ENCODE measurements at places on chromosomes 16 and 17. TPM values are rescaled to one million over a fixed set of nuclear protein-coding genes. Genes with fewer than 3 reads are reported as not detected.

DNA sequence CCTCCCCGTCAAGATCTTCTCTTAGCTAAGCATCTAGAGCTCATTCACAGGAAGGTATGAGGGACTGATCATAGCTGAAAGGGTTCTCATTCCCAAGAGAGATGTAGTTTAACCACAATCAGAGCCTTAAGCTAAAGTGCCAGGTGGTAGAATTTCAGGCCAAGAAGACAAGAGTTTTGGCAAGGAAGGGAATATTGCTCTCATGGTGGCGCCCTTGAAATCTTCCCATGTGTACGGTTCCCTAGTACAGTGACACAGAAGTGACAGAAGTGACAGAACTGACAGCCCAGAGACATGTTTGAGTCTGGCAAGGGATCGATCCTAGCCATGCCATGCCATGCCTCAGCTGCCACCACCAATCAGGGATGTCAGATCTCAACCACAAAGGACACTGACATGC is 2.5 kb downstream of the GRIN2C start:
- no peak for DNase-seq

DNA sequence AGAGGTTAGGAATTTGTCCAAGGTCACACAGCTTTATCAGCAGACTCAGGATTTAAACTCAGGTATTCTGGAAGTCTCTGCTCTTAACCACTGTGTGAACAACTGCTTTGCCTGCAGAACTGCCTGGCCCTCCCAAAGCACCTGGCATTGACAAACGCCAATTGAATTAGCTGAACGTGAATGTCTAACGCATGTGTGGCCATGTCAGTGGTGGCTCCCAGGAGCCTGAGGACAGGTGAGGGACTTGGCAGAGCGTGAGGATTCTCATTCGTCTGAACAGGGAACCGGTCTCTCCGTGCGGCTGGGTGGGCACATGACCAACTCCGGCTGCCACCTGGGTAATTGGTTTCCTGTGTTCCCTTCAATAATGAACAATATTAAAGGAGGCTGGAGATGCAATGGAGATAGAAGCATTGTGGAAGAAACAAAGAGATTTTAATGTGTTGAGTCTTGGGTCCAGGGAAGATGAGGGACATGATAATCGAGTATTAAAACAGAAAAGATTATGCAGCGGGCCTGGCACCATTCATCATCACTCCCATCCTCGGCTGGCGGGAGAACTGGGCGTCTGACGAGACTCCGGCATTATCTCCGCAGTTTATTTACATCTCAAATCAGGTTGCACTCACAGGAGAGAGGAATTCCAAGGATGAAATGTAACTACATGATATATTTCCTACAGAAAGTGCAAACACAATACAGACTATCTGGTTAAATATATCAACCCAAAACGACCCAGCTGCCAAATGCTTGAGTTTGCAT is 113.5 kb downstream of the NPIPB5 start:
- no peak for DNase-seq

The RAPGEFL1 gene
- polyA plus RNA-seq = 15.0 TPM

DNA sequence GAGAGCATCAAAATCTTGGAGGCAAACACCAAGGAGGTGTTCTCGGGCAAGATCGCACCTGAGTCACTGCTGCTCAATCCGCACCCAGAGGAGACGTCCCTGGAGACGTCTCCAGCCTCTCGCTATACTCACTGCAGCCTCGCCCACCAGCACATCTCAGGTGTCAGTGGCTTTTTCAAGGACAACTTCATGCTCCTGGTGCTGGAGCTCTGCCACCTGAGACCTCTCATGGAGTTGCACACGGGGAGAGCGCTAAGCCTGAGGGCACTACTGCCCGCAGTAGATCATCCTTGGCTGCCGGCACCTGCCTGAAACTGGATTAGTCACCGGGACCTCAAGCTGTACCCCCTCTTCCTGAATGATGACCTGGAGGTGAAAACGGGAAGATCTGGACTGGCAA is 2.6 kb upstream of the MBTPS1 start:
- no peak for DNase-seq

DNA sequence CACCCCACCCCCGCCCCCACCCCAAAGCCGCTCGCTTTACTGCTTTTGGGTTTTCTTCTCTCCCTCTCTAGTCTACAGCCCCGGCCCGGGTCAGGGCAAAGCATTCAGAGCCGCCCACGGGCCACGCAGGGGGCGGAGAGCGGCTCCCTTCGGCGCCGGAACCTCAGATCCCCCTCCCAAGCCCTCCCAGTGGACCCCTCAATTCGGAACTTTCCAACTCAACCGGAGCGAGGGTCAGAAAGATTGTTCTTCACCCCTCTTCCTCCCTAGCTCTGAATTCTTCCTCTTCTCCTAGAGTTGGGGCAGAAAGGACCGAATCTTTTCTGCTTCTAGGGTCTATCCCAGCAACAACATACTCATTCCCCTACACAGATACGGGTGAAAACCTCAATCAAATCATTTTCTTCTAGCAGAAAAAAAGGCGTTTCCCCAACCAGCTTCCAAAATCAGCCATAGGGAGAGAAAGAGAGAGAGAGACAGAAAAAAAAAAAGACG is 1.0 kb downstream of the HOXB2 start:
- DNase-seq = no peak

- DNase-seq = no peak
Measured at GRCh38 chr16:52035436-52035835, 511.5 kb downstream of the TOX3 start.

GRCh38 chr17:30545024-30545423 is 67.8 kb downstream of the GOSR1 start:
- no peak for DNase-seq

GRCh38 chr16:57694725-57695679 is at the start of gene DRC7:
Gene DRC7, plus strand, starts transcription at chr16:57694806. Its CDS starts 3,144 bp downstream, at chr16:57697950.
- peak; percentile 80 for DNase-seq

- no peak for DNase-seq
Measured at GRCh38 chr17:48294020-48294805, 135.8 kb downstream of the SKAP1 start.

GRCh38 chr17:78432226-78433012 is 54.0 kb downstream of the PGS1 start:
- no peak for DNase-seq

DNA sequence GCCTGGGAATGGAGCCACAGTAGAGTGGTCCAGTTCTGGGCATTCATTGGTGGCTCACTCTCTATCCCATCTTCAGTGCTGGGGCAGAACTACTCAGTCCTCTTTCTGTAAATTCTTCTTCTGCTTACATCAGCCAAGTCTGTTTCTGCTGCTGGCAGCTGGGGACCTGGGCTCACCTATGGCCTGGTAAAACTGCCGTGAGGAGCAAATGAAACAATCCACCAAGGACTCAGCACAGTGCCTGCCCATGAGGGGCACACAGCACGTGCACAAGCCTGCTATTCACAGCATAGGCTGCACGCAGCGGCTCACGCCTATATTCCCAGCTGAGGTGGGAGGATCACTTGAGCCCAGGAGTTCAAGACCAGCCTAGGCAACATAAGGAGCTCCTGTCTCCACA is 30.9 kb upstream of the SNN start:
- DNase-seq = no peak

The MYH8 gene
- polyA plus RNA-seq = 2.1 TPM

- peak; percentile 58 for DNase-seq
Measured at GRCh38 chr17:17685775-17686291, 4.6 kb downstream of the RAI1 start.

The CCL7 gene
- not detected for polyA plus RNA-seq

The MYH3 gene
- polyA plus RNA-seq = 26.7 TPM

DNA sequence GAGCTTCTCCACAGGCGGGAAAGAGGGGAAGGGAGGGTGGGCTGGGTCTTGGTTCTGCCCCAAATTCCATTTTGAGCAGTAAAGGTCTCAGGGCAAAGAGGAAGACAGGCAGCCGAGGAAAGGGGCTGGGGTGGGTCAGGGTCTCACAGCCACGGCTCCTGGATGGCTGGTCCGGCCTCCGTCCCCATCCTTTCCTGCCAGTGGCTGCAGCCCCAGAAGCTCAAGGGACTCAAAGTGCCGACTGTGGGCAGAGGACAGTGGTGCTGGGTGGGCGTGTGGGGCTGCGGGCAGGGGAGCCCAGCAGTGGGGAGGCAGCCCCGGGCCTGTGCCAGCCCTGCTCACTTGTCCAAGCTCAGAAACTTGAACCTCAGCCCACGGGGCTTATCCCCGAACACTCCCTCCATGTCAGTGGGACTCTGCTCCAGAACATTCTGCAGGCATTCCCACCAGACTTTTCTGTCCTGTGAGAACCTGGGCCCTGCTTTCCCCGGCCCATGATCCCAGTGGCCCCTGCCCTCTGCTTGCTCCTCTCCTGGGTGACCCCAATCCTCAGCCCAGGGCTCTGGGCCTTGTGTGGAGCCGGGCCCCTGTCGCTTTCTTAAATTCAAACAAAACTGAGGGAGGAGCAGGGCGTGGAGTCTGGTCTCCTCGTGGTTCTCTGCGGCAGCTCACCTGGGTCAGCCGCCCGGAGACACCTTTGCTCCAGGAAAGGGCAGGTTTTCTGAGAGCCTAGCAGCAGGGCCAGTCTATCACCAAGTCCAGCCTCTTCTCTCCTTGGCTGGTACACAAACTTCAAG is 117.8 kb upstream of the METRNL start:
- DNase-seq = no peak

- no peak for DNase-seq
Measured at GRCh38 chr17:30550512-30551273, 73.5 kb downstream of the GOSR1 start.

The ZNF385C gene
- polyA plus RNA-seq = 1.4 TPM

DNA sequence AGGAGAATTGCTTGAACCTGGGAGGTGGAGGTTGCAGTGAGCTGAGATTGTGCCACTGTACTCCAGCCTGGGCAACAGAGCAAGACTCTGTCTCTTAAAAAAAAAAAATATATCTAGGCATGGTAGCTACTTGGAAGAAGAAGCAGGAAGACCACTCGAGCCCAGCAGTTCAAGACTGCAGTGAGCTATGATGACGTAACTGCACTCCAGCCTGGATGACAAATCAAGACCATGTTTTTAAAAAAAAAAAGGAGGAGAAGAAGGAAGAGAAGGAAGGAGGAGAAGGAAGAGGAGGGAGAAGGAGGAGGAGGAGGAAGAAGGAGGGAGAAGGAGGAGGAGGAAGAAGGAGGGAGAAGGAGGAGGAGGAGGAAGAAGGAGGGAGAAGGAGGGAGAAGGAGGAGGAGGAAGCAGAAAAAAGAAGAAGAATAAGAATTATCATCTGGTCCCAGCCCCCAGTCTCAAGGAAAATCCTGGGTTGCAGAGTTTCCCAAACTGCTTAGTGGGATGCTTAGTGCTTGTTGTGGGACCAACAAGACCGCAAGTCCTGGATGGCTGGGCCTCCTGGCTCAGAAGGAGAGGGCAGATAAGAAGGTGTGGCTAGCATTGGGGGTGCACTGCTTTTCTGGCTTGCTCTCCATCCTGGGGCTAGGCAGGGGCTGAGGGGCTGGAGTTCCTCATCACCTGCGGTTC is 3.7 kb upstream of the DRC7 start:
- DNase-seq = no peak

- no peak for DNase-seq
Measured at GRCh38 chr16:81537721-81538561, 93.3 kb downstream of the CMIP start.

GRCh38 chr16:2009164-2009711 is 383 bp downstream of the ZNF598 start:
- no peak for DNase-seq

- DNase-seq = no peak
Measured at GRCh38 chr17:75688209-75688825, 21.2 kb downstream of the SAP30BP start.

- no peak for DNase-seq
Measured at GRCh38 chr17:31327534-31328159, 6.2 kb upstream of the EVI2A start.

DNA sequence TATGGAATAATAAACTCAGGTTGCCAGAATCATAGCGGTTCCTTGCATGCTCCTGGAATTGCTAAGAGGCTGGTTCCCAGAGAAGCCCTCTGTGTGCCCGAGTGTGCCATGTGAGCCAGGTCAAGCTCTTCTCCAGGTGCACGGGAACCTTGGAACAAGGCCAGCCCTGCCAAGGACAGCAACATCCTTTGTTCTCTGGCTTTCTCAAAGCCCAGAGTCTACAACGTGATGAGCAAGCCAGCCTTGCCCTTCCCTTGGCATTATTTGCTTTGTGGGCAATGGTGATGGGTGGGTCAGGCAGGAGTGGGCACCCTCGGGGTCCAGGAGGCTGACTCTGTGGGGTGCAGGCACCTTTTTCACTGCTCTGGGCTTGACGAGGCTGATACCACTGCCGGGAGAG is 14.2 kb upstream of the SEC14L1 start:
- DNase-seq = no peak

- DNase-seq = no peak
Measured at GRCh38 chr16:26981266-26981938, 85.3 kb upstream of the C16orf82 start.

The MT4 gene
- polyA plus RNA-seq = not detected

The CTRB2 gene
- polyA plus RNA-seq = not detected

- DNase-seq = no peak
Measured at GRCh38 chr17:73998249-73998648, 205.2 kb upstream of the RPL38 start.

GRCh38 chr17:31857920-31858641 is 963 bp downstream of the COPRS start:
- no peak for DNase-seq

DNA sequence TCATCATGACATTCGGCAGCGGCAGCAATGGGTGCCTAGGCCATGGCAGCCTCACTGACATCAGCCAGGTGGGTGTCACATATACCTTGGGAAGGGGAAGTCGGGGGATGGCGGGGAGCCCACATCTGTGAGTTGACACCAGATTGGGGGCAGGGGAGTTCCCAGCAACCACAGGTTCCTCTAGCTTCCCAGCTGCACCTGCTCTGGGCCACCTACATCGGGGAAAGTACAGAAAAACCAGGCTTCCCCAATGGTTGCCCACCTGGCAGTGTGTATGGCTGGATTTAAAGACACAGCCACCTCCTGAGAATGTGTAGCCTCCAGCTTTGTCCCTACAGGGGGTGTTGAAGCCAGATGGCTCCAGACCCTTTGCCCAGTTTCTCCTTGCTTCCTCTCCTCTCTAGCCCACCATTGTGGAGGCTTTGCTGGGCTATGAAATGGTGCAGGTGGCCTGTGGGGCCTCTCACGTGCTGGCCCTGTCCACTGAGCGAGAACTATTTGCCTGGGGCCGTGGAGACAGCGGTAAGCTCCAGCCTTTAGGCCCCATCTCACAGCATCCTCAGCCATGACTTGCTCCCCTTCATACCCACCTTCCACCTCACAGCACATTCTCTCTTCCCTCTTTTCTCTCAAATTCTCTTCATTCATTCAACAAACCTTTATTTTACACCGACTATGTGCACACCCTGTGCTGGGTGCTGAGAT is 5.0 kb upstream of the TRAF4 start:
- no peak for DNase-seq

The HSDL1 gene
- 19.3 TPM for polyA plus RNA-seq

The PRR29 gene
- 1.2 TPM for polyA plus RNA-seq

Data from large intestine (tissue), 12 donors.